Substantia nigra (tissue), 51 donors: ENCODE measurements at places on chromosomes 1 and 21.

DNA sequence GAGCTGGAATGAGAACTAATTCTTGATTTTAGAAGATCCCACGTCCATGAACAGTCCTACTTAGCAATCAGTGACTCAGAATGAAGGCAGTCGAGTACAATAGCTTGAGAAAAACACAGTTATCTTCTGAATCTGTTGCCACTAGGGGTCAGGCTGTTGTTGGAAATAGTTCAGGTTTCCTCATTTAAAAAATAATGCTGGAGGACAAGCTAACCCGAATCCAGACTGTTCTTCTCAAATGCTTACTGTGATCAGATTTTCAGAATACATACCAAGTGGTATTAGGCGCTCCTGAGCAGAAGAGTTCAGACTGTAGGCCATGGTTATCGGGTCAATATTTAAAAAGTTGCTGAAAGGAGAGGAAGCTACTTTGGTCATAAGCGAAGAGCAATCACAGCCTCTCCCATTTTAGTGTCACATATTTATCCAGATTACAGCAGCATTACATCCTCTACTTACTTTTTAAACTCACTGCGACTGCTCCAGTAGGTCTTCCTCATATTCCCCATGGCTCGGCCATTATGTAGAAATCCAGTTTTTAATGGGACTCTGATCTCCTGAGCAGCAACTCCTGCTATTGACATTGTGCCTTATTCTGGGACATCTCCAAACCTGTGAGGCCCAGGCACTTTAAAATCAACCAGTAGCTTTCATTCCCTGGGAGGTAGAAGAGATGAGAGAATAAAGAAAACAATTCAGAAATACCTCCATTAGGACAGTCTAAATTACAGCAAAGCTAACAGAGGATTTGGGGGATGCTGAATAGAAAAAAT, 10.9 kb downstream of the ERRFI1 start:
- peak; percentile 56 for DNase-seq

DNA sequence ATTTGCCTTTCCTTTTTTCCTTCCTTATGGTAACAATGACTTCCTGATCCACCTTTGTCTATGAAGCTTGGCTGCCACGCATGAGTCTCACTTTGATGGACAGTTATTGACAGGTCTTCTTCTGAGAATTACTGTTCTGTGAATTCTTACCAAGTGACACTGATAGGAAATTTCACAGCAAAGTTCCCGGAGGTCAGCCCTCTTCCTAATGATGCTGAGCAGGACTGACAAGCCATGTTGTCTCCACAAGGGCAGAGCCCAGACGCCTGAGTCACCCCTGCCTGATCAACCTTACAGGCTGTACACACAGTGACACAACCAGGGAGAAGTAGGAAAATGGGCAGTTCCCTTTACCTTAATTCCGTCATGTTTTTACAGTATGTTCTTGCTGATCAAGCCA, 44.2 kb downstream of the ZC3H11B start:
- no peak for DNase-seq

GRCh38 chr21:38712071-38712470, 93.7 kb upstream of the ETS2 start:
- DNase-seq, result no peak

- DNase-seq, result peak; percentile 13
Observed at GRCh38 chr1:10867138-10867721, 70.8 kb upstream of the CASZ1 start.

- no peak for DNase-seq
Observed at GRCh38 chr1:98045767-98046641, 125.2 kb upstream of the DPYD start.

- no peak for DNase-seq
Observed at GRCh38 chr1:55210990-55211801, 4.0 kb downstream of the USP24 start.

- no peak for DNase-seq
Observed at GRCh38 chr1:164466001-164466421, 93.0 kb upstream of the PBX1 start.

GRCh38 chr1:204725821-204726448, 40.4 kb upstream of the LRRN2 start:
- no peak for DNase-seq

GRCh38 chr1:16375521-16376340, 8.7 kb downstream of the SZRD1 start:
- no peak for DNase-seq
